ENCODE measurements at places on chromosomes 16 and 17. TPM values are rescaled to one million over a fixed set of nuclear protein-coding genes. Genes with fewer than 3 reads are reported as not detected.

The HS3ST4 gene
- total RNA-seq: not detected

The KRTAP4-1 gene
- total RNA-seq: not detected

The SLC2A4 gene
- under 0.01 TPM for total RNA-seq

The SLC22A31 gene
- 0.13 TPM for total RNA-seq

The CSH1 gene
- total RNA-seq: not detected

The SLC47A1 gene
- total RNA-seq: 3.7 TPM

The KIF19 gene
- total RNA-seq: not detected

The KLHL36 gene
- 55.9 TPM for total RNA-seq

The ITGB4 gene
- 4.1 TPM for total RNA-seq

The OR1F1 gene
- total RNA-seq: not detected

The CCL1 gene
- total RNA-seq: not detected

The KRT17 gene
- 2.3 TPM for total RNA-seq

The MT1A gene
- total RNA-seq: 7.4 TPM

The REXO5 gene
- 4.9 TPM for total RNA-seq

All from mesangial cell (primary cell).